ENCODE measurements at places on chromosomes 5 and 9.
A peak's percentile ranks its signal among the peaks of the same experiment; 100 is the strongest.

- DNase-seq, result no peak
These were observed at the start of gene ACTL7B for GRCh38 chr9:108855888-108856287. TSS of gene ACTL7B (minus strand) at chr9:108855986. CDS start at chr9:108855930, 56 bp downstream.

DNA sequence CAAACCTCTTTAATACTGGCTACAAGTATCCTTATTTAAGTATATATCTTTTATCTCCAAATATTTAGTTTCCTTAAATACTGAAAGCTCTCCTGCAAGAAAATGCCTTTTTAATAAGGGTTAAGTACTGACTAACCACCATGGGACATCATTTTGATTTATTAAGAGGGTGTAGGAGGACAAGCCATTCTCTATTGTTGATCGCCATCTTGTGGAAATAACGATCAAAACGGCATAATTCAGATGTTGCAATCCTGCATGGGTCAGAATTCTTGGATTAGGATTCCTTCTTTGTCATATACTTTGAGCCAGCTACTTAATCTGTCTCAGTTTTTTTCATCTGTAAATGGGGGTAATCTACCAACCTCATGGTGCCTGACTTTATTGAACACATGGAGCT, 28.7 kb upstream of the C5orf46 start:
- no peak for DNase-seq

DNA sequence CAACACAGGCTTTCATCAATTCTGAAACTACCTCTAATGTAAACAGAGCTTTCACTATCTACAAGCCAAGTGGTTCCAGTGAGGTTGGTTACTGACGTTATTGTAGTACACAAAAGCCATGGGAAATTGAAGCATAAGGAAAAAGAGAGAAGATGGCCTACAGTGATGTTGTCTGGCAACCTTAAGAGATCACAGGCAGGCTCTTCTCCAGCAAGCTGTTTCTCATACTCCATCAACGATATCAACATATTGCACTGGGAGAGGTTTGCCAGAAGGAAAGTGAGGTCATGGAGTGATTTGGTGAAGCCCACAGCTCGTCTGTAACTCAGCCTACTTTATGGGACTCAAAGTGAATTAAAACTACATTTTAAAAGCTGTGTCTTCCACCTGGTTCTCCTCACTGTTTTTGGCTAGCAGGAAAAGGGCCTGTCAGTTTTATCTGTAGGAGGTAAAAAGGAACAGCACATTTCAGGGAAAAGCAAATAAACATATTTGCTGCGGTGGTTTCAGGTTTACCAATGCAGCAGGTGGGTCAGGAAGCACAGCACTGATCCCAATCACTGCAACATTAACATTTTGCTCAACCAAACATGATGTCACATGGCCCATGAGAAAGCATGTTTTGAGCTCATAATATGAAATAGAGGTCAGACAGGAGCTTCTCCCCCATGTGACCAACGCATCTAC, 72.9 kb downstream of the ARSB start:
- no peak for DNase-seq

GRCh38 chr5:140595538-140596300, 31.1 kb downstream of the SLC35A4 start:
- no peak for DNase-seq

DNA sequence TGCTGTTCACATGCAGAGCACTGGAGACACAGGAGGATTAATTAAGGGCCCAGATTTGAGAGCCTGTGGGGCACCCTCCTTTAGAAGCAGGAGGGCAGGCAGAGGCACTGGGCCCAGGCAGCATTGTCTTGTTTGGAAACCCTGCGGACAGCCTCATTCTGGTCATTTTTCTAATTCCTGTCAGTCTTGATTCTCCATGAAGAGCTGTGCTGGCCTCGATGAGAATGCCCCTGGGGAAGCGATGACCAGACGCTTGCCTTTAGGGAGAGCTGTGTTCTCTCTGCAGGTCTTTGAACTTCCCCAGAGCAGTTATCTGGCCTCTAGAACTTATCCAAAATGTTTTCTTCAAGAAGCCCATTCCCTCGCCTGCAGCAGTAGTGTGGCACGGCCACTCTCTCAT, 117.8 kb upstream of the PTCH1 start:
- DNase-seq, result no peak

DNA sequence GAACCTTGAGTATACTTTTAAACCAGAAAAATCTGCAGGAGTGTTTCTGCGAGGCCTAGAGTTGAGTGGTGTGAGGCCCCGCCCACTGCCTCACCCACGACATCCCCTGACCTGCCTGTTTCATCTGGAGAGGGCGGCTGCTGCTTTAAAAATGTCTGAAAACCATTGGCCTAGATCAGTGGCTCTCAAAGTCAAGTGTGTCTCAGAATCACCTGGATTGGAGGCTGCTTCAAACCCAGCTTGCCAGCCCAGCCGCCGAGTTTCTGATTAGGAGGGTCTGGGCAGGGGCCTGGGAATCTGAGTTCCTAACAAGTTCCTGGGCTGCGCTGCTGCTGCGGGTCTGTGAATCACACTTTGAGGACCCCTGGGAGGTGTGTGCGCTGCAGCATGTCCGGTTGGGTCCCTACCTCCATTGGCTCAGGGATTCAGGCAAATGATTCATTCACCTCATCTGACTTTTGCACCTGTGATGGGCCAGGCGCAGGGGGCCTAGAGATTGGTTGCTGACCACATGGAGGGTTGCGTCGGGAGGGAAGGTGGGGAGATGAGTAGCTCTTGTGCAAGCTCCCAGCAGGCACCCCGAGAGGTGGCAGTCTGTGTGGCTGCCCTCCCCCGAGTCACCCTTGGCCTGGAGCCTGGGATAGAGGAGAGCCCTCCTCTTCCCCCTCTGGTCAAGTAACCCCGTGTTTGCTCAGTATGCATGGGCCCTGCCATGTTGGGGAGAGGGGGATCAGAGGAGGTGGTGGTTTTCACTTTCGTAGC, 27.6 kb upstream of the HMCN2 start:
- no peak for DNase-seq

DNA sequence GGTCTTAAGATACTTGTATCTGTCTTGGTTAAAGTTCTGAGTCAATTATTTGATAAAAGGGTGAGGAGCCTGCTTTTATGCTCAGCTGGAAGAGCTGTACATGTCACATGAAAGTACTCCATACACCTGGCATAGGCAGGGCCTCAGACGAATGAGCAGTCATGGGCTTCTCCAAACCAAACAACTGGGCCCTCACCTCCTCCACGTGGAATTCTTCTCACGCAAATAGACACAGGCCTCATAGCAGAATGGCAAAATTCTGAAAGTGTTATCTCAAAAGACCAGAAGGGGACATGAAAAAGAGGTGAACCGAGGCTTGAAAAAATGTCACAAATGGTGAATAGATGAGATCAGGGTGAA, 48.6 kb downstream of the FAM240B start:
- no peak for DNase-seq

- no peak for DNase-seq
These were observed 606 bp downstream of the EEIG1 start for GRCh38 chr9:127980060-127980705.

DNA sequence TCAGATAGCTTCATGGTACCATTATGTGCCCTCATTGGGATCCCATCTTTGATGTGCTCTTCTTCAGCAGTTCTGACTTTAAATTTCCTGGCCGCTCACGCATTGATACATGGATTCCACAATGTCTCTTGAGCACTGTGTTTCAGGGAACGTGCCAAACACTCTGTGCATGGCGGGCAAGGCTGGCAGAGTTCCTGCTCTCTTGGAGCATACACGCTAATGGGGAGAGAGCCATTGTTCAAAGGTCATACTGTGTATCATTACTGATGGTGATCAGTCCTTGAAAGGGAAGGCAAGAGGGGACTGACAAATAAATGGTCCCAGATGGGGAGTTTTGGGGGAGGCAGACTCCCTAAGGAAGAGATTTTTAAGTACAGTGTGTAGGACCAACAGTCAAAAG, 52.3 kb downstream of the AMBP start:
- DNase-seq, result no peak

GRCh38 chr5:36585701-36586100, 20.7 kb upstream of the SLC1A3 start:
- DNase-seq, result no peak

DNA sequence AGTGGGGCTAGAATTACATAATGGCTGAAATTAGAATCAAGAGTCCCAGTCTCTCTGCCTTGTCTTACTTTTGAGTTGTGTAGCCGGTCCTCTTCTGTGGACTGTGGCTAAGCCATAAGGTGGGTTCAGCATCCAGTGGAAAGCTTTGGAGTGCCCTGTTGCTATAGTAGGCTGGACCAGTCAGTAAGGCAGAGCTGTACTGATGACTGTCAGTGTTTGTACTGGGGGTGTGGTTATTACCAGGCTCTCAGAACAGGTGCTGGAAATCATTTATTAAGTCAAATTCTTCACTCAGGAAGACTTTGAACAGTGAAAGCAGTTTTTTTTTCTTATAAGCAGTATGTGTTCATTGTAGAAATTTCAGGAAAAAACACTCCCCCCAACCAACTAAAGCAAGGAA, 129.4 kb downstream of the ZSWIM6 start:
- DNase-seq, result no peak

DNA sequence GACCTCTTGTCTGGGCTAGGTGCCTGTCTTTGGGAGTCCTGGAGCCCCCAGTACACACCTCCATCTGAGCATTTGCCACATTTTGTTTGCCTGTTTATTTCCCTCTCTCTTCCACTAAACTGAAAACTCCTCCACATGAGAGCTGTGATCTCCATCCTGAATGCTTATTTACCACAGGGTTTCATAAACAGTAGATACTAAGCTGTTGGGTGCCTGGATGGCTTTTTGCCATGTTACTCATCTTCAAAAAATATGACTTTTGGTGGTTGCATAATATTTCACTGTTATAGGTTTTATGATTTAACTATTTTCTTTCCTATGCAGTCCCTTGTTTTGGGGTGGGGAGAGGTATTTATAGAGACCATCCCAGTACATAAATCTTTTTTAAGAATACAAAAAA, 99.6 kb downstream of the APBA1 start:
- no peak for DNase-seq

DNA sequence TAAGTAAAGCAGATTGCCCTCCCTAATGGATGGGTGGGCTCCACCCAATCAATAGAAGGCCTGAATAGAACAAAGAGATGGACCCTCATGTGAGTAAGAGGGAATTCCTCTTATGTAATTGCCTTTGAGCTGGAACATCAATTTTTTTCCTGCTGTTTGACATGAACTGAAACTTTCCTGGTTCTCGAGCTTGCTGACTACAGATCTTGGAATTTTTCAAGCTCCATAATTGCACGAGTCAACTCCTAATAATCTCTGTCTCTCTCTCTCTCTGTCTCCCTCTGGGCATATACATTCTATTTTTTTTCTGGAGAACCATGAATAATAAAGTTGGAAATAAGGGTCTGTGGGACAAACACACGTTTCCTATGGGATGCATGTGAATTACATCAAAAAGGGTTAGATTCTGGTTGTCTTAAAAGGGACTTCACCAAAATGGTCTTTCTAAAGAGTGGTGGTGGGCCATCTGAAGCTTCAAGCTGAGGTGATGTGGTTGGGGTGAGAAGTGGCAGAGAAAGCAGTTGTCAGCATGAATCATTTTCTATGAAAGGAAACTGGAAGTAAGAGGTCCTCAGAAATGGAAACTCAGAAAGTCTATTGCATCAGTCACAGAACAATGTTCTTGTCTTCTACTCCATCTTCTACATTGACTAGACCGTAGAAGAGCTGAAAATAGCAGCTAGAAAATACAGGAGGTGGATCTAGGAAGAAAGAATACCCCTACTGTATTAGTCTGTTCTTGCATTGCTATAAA, 47.0 kb upstream of the HOMER1 start:
- no peak for DNase-seq

DNA sequence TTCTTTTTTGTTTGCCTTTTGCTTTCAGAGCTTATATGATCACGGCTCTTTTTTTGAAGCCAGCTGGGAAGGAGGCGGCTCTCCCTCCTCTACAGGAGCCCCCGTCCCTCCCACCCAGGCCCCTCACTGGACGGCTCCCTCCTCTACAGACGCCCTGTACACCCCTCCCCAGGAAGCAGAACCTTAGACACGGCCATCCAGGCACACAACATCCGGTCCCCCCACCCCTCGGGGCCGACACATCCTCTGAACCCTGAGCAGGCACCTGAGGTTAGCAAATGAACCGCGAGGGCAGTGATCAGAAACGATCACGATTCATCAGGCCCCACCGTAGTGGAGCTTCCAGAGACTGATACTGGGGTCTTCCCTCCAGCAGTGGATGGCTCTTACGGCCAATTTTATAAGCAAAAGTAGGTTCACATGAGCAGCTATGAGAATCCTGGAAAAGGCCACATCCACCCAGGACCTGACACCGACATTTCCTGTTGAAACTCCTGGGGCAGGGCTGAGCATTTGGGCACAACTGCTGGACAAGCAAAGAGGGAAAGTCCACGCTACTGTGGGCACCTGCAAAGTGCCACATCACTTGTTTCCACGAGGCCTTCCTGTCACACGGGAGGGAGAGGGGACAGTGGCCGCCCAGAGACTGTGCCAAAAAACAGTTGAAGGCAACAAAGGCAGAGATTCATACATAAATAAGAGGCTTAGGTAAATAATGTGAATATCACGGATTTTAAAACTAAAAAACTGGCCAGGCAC, 78.9 kb downstream of the SEMA4D start:
- no peak for DNase-seq

DNA sequence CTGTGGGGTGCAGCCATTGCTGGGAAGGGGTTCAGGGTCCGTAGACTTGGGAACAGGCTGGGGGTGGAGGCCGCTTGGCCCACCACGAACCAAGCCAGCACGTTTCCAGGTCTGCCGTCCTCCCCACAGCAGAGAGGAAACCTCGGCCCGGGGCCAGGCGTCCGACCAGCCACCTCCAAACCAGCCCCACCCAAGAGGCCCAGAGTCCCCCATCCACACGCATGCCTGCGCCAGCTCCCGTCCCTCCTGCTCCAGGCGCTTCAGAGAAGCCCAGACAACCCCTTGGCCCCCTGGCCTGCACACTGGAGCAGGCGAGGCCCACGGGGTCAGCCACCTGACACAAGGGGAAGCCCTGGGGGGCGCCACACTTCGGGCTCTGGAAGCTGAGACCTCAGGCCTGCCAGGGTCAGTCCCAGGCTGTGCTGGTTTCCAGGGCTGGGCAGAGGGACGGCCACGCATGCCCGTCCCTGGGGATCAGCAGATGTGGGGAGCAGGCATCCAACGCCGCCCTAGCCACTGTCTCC, 6.3 kb downstream of the DNLZ start:
- DNase-seq, result no peak

DNA sequence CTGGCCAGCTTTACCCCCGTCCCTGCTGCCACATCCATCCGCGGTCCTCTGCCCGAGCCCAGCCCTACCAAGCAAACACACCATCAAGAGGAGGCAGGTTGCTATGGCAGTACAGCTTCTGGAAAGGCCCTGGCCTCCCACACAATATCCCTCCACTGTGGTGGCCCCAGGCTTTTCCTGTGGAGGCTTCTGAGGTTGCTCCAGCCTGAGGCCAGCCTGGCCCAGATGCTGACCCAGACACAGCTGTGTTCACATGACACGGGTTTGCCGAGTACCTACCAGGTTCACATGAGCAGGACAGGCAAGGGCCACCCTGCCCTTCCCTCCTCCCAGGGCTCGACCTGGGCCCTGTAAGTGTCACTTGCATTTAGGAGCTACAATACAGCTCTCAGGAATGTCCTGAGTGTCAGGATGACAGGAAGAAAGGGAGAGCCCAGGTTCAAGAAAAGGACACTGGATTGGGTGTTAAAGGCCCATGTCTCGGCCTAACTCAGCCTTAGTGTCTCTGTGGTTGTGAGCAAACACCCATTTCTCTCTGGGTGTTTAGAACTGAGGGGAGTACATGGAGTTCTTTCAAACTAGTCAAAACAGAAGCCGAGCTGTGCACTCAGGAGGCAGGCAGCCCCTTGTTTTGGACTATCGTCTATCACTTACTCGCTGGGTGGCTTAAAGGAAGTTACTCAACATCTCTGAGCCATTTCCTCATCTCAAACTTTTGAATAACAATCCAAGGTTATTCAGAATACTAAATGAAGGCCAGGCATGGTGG, 40.2 kb downstream of the NAIF1 start:
- DNase-seq, result no peak

GRCh38 chr9:4293293-4293941, 6.5 kb downstream of the GLIS3 start:
- DNase-seq, result peak; percentile 77

Data from epithelial cell of prostate (primary cell).